ENCODE measurements at places on chromosomes 3 and 15.

GRCh38 chr3:98730338-98730737, 32.8 kb upstream of the ST3GAL6 start:
- DNase-seq, result no peak

- DNase-seq, result no peak
Observed at GRCh38 chr15:73921254-73921925, 4.9 kb upstream of the LOXL1 start.

- DNase-seq, result no peak
Observed at GRCh38 chr3:99330924-99331532, 307.4 kb upstream of the COL8A1 start.

DNA sequence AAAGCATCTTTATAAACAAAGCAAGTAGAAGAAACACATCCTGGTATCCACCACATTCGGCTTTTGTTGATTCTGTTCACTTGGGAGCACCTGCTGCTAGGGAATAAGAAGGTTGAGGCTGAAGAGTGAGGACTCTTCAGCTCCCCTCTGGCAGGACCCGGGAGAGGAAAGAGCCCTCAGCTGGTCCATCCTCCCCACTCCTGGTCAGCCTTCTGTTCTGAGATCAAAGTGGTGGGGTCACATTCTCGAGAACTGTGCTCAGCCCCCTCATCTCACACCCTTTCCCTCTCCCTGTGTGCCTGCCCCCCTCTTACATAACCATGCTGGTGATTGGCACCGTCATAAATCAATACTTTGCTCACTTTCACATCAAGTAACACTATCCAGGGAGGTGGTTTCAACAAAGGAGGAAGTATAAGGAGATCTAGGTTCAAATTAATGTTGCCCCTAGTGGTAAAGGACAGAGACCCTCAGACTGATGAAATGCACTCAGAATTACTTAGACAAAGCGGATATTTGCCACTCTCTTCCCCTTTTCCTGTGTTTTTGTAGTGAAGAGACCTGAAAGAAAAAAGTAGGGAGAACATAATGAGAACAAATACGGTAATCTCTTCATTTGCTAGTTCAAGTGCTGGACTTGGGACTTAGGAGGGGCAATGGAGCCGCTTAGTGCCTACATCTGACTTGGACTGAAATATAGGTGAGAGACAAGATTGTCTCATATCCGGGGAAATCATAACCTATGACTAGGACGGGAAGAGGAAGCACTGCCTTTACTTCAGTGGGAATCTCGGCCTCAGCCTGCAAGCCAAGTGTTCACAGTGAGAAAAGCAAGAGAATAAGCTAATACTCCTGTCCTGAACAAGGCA, at the start of gene NR1I2:
TSS of gene NR1I2 (plus strand) at position 772 of the 869 bp plus-strand sequence.
- DNase-seq, result peak; percentile 58

GRCh38 chr3:159165961-159166360, 364.1 kb downstream of the MFSD1 start:
- no peak for DNase-seq

- DNase-seq, result no peak
Observed at GRCh38 chr3:21356402-21356801, 394.6 kb downstream of the ZNF385D start.

- DNase-seq, result peak; percentile 54
Observed at GRCh38 chr15:67548862-67549651, 6.6 kb downstream of the MAP2K5 start.

DNA sequence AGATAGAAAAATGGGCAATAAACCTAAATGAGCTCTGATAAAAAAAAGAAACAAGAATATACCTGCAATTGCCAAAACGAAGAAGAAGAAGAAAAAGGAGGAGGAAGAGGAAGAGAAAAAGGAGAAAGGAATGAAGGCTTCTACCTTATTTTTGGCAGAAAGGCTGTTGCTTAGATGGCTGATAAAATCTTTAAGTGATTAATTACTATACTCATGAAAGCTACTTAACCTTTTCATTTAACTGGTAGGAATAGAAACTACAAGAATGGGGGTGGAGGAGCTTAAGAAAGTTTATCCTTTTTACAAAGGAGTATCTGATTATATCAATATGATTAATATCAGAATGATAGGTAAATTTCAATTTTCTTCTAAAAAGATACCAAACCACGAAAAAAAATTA, 75.2 kb downstream of the CLASP2 start:
- DNase-seq, result no peak

DNA sequence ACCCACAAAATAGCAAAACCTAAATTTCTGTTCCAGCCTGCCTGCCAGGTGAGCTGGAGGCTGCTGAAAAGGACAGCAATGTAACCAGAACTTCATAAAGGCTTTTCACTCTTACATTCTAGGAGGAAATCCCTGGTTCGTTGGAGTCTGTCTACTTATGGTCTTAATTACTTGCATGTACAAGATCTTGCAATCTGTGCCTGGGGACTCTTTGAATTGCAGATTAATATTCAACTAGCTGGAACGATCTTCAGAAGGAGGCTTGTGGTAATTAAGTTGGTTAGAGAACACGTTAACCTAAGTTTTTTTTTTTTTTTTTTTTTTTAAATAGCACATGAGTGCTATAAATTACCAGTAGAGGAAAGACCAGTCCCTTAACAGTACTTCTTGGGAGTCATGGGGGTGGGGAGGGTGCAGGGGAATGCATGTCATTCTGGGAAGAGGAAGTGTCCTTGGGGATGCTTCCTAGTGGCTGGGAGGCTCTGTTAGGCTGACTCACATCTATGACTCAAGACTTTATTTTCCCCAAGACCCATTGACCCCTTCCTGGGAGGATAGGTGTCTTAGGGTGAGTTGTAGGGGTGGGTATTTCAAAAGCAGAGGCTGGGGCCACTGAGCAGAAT, 139.8 kb downstream of the RAB11A start:
- DNase-seq, result peak; percentile 80

DNA sequence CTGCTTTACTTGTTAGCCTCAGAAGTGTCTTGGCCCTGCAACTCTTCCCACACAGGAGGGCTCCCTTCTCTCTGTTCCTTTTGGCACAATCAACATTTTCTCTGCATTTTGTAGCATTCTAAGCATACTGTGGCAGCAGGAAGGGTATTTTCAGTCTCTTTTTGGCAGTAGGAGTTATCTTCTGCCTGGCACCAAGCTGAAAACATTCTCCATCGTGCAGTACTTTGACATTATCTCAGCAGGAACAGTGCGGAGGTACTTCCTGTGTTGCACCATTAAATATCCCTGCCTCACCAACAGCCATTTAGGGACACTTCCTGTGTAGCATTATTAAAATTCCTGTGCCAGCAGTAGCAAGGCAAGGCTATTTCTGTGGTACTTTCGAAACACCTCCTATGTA, 233.2 kb upstream of the SEMA6D start:
- DNase-seq, result no peak

DNA sequence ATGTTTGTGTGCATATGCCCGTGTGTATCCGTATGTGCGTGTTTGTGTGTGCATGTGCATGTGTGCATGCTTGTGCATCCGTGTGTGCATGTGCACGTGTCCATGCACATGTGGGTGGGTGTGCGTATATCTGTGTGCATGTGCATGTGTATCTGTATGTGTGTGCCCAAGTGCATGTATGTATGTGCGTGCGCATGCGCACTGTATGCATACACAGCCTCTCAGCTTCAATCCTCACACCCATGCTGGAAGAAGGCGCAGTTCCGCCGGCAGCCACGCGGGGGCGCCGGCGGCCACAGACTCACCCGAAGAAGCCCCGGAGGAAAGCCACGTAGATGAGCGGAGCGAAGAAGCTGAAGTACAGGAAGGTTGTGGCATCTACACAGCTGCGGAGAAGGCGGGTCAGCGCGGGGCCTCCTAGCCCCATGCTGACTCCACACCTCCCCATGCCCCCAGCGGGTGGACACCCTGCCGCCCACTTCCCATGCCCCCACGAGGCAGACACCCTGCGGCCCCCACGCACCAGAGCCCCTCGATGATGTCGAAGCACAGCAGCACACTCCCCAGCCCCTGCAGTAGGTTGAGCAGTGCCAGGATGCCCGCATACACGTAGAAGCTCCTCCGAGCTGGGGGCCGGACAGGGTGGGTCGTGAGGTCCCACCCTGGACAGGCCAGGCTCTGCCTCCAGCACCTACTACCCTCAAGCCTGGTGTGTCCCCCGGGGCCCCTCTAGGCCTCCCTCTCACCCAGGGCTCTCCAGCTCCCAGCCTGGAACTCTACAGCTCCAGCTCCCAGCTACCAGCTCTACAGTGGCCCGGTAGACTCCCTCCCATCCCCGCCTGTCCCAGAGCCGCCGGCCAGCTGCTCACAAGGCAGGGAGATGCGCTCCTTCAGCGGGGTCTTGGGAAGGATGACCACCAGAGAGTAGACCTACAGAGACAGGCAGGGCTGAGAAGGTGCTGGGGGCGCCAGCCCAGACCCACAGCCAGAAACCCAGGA, 15.4 kb downstream of the TPRA1 start:
- peak; percentile 90 for DNase-seq

- no peak for DNase-seq
Observed at GRCh38 chr3:108388136-108389132, 92.1 kb downstream of the HHLA2 start.

GRCh38 chr15:90234096-90234988, at the start of gene GDPGP1:
Gene GDPGP1, plus strand, starts transcription at chr15:90234209. Its CDS starts 6,700 bp downstream, at chr15:90240909.
- no peak for DNase-seq

DNA sequence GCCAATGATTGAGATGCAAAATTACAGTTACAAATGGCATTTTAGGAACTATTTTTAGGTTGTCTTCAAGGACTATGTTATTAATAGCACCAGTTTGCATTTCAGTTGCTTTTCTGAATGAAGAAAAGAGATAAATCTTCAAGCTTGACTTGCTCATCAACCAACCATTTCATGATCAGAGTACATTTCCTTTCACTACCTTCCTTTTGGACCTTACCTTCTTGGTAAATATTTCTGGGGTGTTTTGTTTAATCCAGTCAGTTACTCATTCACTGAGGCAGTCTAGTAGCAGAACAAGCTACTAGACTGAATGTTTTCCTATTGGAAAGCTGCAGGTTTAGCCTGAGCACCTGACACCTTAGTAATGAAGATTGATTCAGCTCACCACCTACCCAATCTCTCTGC, 8.2 kb downstream of the SLC27A2 start:
- DNase-seq, result no peak

DNA sequence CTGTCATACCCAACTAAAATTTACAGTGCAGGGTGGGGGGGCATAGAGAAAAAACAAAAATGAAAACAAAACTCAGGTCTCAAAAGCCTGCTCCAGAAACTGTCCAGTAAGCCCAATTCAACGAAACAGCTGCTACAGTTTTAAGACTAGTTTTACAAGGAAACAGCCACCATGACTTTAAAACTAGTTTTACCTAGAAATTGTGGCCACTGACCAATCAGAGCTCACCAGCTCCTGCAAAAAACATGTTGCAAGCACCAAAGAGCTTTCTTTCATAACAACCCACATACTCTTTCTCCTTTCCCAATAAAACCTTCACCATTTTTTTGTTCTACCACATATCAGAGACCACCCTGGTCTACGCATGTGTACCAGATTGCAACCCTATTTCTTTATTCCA, 7.3 kb upstream of the CFAP91 start:
- DNase-seq, result no peak

- no peak for DNase-seq
Observed at GRCh38 chr3:194125442-194125841, 10.5 kb upstream of the HES1 start.

GRCh38 chr3:132880986-132881385, 157.2 kb upstream of the TMEM108 start:
- no peak for DNase-seq

- DNase-seq, result no peak
Observed at GRCh38 chr3:174116421-174116820, 718.9 kb downstream of the NLGN1 start.

DNA sequence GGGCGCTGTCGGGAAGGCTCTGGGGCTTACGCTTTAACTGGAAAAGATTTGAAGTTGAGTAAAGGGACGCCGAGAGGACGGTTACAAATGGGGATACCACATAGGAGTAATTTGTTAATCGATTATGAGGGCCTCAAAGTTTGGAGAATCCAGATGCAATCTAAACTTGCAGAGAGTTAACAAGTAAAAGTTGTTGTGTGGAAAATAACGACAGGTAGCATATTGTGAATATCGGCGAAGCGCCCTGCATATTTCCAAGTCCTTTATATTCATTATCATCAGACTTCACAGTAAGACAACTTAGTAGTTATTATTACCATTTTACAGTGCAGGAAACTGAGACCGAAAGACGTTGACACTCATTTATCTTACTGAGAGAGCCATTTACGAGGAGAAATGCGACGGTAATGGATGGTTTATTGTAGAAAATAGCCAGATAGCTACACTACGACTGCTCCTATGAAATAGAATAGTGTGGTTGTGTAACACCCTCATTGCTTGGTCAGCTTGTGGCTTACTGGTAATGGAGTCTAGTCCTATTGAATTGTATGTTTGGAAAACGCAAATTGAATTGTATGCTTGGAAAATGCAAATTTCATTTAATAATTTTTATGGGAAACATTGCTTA, 700 bp downstream of the MKRN2 start:
- no peak for DNase-seq

- DNase-seq, result no peak
Observed at GRCh38 chr15:88833731-88834100, 30.5 kb downstream of the ACAN start.

- no peak for DNase-seq
Observed at GRCh38 chr3:152019508-152019907, 146.1 kb downstream of the SUCNR1 start.

GRCh38 chr15:86328658-86329057, 249.0 kb downstream of the AGBL1 start:
- no peak for DNase-seq

- no peak for DNase-seq
Observed at GRCh38 chr15:22884344-22884743, 45.9 kb downstream of the NIPA2 start.

DNA sequence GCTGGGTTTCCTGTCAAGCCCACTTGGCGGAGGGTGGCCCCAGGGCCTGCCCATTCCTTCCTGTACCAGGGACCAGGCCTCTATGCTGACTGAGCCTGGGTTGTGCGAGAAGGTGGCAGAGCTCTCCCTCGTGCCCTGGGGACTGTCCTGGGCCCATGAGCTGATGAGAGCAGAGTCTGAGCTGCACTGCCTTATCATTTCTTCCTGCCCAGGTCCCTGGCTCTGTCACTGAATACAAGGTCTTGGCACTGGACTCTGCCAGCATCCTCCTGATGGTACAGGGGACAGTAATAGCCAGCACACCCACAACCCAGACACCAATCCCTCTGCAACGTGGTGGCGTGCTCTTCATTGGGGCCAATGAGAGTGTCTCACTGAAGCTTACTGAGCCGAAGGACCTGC, 7.5 kb downstream of the MPI start:
- no peak for DNase-seq

GRCh38 chr3:12752102-12752501, 7.0 kb downstream of the TMEM40 start:
- no peak for DNase-seq

DNA sequence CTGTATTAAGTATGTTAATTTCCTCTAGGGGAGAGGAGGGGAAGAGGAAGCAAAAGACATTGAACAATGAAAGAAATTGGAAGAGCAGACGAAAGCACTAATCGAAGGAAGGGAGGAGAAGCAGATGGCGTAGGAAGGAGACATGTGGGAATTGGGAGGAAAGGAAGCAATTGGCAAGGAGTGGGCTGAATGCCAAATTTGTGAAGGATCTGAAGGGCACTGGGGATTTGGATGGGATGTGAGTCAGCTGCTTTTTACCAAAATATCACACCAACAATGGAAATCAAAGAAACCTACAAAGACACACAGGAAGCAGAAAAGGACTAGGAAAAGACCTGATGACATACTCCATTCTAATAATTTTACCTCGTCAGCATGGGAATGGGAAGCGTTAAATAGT, 1029.8 kb downstream of the ROBO1 start:
- DNase-seq, result no peak

GRCh38 chr3:186940967-186941366, 10.6 kb downstream of the ST6GAL1 start:
- no peak for DNase-seq
